ENCODE measurements at places on chromosomes 3 and 15.

DNA sequence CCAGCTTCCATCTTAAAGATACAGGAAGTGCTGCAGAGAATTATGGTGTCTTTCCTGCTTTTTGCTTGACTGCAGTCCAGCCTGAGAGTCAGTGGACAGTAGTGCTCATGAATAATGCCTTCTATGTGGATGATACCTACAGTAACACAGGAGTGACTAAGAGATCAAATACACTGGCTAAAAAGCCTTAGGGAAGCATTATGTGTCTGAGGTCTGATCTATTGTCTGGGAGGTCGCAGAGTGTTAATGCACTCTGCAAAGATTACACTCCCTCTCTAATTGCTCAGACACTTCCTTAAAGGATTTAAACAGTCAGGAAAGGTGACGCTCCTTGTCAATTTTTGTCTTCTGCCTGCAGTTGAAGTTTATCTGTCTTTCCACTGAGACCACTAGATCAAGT lies 183.6 kb downstream of the MCTP2 start:
- no peak for DNase-seq

- DNase-seq: no peak
Observed at GRCh38 chr3:1902416-1902815, 196.2 kb upstream of the CNTN4 start.

GRCh38 chr3:164459521-164460151 lies 618.7 kb downstream of the SI start:
- peak; percentile 17 for DNase-seq

- DNase-seq: peak; percentile 47
Observed at GRCh38 chr3:25831578-25831977, 41.7 kb downstream of the OXSM start.

DNA sequence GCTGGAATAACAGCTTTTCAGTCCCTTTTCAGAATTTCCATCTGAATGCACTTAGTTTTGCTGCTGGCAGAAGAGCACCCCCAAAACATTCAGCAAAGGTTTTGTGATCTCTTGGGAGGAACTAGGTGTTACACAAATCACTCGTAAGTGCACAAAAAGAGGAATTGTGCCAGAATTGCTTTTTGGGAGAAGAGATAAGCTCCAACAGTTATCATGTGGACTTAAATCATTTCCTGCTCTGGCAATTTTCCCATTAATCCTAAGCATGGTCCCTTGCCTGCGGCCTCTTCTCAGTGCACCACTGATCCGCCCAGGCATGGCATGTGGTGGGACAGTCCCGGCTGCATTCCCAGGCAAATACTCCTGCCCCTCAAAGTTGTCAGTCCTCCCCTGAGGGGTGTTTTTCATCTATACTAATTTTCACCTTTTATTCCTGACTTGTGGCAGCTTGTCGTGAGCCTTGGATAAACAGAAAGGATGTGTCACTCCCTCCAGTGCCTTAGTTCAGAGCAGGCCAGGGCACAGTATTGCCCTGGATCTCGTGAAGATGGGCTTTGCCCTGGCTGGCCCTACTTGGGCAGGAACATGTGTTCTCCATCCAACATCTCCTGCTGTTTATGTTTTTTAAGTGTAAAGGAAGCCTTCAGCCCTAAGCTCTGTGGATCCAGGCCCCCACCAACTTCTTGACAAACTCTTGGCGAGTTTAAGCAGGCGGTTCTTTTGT lies 44.6 kb upstream of the VILL start:
- DNase-seq: no peak

DNA sequence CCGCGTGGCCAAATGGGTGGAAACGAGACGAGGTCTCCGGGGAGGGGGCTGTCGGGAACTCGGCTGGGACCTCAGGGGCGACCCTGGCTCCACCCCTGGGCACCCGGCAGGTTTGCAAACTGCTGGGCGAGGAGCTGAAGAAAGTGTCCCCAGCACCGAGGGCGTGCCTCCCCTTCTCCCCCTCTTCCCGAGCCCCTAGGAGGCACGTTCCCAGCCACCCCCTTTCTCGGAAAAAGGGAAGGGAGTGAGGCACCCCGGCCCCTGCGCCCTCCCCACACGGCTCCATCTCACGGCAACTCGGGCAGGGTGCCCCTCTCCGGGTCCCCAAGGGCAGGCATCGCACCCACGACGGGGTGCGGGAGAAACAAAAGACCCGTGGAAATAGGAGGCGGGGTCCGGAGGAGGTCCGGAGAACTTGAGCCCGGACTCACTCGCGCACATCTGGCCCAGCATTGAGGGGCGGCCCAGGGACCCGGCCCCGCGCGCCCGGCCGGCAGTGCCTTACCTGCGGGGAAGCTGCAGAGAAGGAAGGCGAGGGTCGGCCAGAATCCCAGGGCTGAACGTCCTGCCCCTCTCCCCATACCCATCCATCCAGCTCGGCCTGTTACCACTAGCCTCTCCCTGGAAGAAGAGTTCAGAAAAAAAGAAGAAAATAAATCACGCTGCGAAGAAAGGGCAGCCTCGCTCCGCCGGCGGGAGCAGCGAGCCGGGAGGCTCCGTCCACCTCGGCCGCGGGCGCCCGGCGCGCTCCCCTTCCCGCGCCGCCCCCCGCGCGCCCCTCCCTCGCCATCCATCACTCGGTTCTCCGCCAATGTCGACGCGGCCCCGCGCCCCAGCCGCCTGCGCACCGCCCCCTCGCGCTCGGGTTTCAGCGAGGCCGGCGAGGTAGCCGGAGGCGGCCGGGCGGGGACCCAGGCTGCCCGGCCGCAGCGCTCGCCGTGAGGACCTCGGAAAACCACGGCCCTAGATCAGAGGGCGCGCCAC lies 16.3 kb downstream of the RGMA start:
- peak; percentile 53 for DNase-seq

GRCh38 chr3:161081633-161082032 lies 23.5 kb downstream of the B3GALNT1 start:
- DNase-seq: no peak

GRCh38 chr15:66004618-66005262 lies 135.4 kb downstream of the RAB11A start:
- DNase-seq: peak; percentile 34

- no peak for DNase-seq
Observed at GRCh38 chr15:67575039-67575502, 32.6 kb downstream of the MAP2K5 start.

- no peak for DNase-seq
Observed at GRCh38 chr3:44981751-44982150, 5.7 kb downstream of the EXOSC7 start.

DNA sequence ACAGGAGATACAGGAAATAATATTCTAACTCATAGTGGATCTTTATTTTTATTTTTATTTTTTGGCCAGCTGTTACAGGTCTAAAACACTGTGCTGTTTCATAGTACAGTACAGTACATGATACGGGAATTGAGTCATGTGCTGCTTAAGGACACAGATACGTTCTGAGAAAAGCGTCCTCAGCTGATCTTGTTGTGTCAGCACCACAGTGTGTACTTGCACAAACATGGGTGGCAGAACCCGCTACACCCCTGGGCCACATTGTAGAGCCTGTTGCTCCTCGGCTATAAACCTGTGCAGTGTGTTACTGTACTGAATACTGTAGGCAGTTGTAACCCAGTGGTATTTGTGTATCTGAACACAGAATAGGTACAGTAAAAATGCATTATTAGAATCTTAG lies 183.4 kb downstream of the OR4M2 start:
- no peak for DNase-seq

DNA sequence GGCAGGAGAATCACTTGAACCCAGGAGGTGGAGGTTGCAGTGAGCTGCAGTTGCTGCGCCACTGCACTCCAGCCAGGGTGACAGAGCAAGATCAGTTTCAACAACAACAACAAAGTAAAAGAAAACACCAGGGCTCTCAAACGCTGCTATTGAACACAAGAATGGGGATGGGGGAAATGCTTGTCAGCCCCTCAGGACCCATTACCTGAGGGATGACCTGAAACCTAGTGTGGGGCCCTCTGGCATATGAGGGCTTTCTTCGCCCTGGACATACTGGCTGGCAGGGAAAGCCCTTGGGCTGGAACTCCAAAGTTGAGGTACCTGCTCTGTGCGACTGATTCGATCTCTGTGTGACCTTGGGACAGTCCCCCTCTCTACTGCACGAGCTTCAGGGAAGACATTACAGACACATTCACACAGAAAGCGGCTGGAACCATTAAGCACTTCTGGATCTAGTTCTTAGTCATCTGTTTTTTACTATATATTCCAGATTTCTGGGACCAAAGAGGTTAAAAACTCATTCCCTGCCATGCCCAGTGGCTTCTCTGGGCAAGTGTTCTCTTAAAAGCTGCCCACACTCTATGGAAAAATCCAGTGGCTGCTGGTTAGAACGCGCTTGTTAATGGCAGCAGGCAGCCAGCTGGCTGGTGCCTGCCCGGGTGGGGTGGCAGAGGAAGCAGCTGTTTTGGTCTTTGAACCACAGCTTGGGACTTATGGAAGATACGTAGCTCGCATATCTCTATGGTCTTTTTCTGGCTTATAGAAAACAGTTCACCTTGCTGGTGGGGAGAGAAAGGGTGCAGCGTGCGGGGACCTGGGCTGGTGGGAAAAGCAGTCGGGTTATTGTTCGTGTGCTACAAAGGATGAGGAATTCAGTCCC lies 57.2 kb downstream of the ATP1B3 start:
- DNase-seq: no peak

- DNase-seq: no peak
Observed at GRCh38 chr3:127732879-127733350, 60.2 kb downstream of the ABTB1 start.

GRCh38 chr15:47383102-47383501 lies 334.2 kb upstream of the SEMA6D start:
- DNase-seq: no peak

- DNase-seq: no peak
Observed at GRCh38 chr3:139297588-139298311, 46.1 kb upstream of the MRPS22 start.

DNA sequence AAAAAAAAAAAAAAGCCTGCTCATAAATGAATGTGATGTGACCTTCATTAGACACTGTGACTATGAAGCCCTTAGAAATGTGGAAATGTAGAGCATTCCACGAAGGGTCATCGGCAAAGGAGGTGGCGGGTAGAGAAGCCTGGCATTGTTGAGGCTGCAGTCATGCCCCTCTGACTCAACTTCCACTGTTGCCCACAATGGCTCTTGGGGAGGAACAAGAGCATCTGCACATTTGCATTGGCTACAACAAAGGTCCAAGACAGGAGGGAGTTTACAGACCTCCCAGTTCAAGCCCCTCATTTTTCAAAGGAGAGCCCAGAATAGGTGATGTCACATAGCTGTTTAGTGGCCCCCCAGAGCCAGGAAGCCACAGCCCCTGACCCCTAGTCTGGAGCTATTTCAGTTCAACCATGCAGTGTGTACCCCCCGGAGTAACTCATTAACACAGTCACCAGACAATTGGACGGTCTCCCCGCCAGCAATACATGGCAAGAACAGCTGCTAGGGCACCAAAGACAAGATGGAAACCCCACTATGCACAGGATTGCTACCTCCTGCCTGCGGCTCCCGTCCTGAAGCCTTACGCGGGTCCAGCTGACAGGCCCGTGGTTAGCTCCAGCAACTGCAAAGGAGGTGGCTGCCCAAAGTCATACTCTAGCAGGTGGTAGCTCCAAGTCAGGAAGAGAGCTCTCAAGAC lies 56.2 kb downstream of the SH3BP5 start:
- DNase-seq: no peak

DNA sequence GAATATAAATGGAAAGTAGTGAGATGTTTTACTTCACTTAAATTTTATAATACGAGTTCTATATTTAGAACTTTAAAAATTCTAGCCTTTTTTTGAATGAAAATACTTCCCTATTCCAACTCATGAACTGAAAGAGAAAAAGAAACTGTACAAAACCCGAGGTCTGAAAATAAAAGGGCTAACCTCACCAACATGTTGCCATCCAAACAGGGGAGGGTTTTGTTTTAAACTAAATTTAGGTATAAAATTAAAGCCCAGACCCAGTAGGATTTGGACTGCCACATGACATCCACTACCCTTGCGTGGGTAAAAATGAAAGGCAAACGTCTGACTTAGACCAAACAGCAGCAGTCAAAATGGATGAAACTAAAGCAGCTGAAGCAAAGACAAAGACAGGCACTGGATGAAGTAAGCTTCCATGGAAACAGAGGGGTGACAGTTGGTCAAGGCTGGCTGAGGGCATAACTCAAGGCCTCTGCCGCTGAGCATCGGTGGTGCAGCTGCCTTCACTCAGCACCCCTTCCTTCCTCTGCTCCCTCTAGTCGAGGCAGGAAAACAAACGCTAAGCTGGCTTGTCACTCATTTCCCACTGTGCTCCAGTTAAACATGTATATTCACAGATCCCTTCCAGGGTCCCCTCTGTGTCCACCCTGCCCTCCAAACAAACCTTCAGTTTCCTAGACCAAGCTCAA lies 58.1 kb downstream of the TM4SF4 start:
- DNase-seq: no peak

DNA sequence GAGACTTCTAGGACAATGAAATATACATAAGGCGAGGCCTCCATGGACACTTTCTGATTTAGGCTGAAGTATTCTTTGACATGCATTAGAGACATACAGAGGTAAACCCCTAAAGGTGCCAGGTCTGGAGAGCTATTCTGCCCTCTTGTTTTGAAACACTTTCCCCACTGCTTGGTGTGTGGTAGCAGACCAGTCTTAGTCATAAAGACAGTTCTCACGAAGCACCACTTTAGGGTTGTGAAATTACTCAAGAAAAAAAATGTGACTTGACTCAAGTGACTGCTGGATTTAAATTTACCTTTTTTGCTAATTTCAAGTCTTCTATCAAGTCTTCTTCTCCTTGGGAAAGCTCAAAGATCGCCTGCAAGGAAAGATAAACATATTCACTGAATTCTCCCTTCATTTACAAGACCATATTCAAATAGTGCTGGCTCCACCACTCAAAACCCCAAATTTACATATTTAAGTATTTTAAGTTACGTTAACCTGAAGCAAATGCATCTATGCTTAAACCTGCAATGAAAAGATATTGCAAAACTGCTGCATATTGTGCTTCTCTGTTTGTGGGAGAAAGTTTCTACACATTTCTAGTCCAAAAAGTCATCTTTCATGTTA lies 48.4 kb downstream of the ARHGEF3 start:
- peak; percentile 62 for DNase-seq

- peak; percentile 12 for DNase-seq
Observed at GRCh38 chr3:127124120-127124519, 68.8 kb upstream of the PRR23E start.

DNA sequence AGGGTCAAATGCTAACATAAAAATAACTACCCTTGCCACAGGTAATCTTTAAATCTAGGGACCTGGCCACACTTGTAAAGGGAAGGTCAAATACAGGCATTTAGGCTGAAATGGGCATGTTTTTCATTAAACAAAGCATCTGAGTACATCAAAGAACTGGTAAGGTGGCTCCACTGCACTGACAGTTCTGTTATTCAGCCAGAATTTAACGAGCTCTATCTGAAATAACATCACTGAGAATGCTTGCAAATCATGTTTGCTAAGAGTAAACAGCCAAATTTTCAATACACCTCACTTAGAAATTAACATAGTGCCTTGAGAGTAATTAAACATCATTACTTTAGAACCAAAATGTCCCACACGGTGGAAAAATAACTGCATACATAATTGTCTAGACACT lies 118.9 kb downstream of the MTHFS start:
- DNase-seq: no peak

DNA sequence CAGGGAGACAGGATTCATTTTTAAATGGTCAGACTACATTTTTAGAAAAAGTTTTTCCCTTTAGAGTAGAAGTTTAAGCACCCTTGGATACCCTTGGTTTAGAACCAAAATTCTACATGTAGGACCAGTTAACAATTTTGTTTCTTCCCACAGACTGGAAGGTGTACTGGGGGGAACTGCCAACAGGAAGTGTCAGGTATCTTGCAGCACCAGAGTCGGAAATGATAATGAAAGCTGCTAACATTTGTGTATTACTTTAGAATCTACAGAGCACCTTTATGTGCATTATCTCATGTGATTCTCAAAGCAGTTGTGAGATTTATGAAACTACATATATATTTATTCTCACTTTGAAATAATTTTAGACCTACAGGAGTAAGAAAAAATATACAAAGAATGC lies 21.5 kb downstream of the SPRED1 start:
- no peak for DNase-seq

Measured in fibroblast of mammary gland (primary cell).